HT1080 (cell line): ENCODE measurements at places on chromosomes 1 and 21. TPM values are rescaled to one million over a fixed set of nuclear protein-coding genes. Genes with fewer than 3 reads are reported as not detected.
A peak's percentile ranks its signal among the peaks of the same experiment; 100 is the strongest.

DNA sequence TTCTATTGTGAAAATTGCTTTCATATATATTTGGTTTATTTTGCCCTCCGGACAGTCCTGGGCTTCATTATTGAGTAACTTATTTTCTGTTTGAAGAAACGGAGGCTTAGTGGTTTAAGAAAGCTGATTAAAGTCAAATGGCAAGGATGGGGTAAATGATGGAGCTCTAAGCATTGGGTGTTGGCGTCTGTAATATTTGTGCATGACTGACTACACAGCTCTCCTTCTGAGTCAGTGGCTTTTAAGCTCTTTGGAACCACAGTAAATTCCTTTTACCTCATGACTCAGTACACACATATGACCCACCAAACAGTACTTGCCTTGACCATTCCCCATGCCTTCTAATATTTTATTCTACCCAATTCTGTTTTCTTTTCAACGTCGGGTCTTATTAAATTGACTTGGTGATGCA, 21.0 kb downstream of the B3GALT5 start:
- peak; percentile 95 for DNase-seq

DNA sequence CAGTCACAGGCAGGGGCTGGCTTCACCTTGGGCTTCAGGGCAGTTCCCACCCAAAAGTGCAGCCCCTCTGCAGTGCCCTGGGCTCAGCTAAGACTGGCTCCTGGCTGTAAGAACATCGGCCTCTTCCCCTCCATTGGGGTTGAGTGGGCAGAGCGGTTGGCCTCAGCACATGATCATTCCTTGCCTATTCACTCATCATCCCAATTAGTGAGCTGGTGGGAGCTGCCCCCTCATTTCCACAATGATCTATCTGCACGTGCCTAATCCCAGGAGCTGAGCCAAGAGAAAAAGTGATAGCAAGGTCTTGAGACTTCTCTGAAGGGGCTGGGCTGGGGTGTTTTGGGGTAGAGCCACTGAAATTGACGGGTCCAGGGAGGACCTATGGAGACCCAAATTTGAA, 133.6 kb downstream of the SYF2 start:
- DNase-seq: no peak

DNA sequence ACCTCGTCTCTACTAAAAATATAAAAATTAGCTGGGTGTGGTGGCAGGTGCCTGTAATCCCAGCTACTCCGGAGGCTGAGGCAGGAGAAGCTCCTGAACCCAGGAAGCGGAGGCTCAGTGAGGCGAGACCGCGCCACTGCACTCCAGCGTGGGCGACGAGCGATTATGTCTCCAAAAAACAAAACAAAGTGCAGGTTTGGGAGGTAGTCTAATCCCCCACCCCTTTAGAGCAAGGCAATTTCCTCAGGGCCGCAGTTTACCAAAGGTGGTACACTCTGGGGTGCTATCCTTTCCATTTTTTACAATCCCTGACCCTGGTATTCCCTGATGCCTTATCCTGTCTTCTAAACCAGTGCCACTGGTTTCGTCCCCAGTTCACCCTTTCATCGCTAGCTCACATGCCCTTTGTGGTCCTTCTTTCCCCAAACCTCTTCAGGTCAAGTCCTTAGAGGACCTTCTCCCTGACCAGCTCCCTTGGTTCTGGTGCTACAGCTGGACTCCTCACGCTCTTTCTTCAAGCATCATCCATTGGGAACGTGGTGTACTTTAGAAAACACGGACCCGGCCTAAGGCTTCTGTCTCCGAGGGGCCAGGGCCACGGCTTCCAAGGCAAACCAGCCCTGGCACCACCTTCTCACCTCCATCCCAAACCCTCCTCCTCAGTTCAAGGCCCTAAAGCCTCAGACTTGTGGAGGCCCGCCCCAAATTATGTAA, 873 bp downstream of the IFT25 start:
- DNase-seq: no peak

DNA sequence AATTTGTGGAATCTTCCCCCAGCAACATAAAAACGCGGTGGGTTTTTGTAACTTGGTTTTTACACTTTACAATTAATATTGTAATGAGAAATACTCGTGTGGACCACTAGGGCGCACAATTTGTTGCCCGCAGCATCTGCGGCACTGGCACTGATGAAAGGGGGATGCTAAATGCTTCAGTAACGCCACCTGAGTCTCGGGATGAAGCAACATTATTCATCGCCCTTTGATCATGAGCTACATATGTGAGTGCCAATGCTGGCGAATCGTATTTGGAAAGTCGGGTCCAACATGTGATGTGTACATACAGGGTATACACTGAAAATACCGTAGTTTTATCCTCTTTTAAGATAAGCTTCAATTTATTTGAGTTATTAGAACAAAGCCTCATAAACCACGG, 34.2 kb upstream of the COX20 start:
- peak; percentile 21 for DNase-seq

- no peak for DNase-seq
Observed at GRCh38 chr1:6672558-6672957, 29.1 kb downstream of the DNAJC11 start.

The FOXO6 gene
- total RNA-seq: 0.90 and 0.97 TPM in 2 replicates

- DNase-seq: no peak
Observed at GRCh38 chr1:202571719-202572339, 138.4 kb downstream of the SYT2 start.

The MTX1 gene
- total RNA-seq: 50.0 and 54.0 TPM in 2 replicates

The HCN3 gene
- 0.84 and 1.1 TPM in 2 replicates for total RNA-seq

- peak; percentile 56 for DNase-seq
Observed at GRCh38 chr1:236608930-236609726, 4.8 kb upstream of the HEATR1 start.

DNA sequence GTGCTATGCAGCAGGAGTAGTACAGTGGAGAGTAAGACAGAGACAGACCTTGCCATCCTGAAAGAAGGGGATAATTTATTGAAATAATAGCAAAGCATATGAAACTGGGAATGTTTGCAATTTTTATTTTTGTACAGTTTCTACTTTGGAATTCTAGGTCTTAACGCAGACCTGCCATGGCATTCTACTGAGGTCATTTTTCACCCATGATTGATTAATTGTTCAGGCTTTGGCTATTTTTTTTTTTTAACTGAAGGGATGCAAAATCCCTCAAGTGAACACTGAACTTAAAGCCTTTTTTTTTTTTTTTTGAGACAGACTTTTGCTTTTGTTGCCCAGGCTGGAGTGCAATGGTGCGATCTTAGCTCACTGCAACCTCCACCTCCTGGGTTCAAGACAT, 27.1 kb downstream of the MTF2 start:
- DNase-seq: no peak

DNA sequence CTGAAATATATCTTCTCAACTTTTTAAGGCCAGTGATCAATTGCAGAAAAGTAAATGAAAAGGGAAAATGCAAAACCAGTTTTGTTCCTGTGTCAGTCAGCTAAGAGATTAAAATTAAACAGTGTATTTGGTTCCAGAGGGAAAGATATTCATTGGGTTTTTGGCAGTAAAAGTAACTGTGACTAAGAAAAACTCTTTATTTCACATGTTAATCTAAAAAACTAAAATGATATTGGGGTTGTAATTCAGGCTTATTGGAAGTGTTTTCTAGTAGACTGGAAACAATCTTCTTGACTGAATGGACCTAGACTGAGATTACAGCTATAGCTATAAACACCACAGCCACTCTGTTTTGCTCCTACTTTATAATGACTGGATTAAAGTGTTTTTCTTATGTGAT, 413.9 kb downstream of the ADGRL2 start:
- DNase-seq: no peak

DNA sequence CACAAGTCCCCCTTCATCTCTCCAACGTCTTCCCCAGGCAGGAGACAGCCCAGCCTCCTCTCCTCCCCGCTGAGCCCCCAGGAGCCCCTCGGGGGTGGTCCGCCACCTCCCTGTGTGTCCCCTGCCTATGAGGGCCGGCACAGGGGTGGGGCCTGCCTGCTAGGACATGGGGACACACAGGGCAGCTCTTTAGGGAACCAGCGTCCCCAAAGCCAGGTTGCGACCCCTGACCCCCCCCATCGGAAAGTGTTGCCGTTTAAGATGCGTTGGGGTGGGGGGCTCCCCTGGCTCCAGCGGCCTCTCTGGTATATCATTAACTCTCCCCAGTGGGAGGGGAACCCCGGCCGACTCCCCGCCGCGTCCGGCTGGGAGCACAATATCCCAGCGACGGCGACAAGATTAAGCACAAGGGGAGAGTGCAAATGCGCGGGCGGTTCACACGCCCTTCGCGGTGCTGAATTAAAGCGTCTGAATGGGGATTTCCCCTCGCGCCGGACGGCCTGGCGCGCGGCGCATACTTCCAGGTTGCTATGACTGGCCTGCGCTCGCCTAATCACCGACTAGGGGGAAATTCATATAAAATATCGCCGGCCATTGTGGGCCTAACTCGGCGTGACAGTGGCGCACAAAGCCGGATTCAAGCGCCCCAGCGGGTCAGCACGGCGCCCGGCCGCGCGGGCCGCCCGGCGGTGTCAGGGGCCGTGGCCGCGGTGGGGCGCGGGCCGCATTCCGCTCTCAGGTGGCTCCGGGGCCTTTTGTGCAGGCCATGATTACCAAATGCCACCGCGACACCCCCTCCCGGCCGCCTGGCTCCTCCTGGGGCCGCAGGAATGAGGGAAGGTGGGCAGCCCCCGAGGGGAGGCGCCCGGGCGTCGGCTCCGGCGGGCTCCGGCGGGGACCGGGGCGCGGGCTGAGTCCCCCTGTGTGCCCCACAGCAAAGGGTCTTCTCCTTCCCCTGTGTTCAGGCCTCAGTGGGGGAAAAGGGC, 30.9 kb downstream of the WNT3A start:
- no peak for DNase-seq

DNA sequence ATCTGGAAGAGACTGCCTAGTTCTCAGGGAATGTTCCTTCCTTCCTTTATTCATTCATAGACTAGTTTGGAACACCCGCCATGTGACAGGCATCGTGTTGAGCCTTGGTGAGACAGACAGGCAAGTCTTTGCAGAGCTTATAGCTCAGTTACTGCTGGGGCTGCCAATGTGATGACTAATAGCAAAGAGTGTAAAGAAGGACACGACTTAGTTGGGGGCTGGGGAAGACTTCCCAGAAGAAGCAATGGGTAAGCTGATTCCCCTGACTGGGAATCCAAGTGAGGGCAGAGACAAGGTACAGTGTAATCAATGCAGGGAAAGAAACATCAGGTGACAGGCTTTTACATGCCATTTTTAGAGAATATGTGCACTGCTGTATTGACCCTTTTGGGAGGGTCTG, 51.2 kb downstream of the TENT5C start:
- peak; percentile 83 for DNase-seq

DNA sequence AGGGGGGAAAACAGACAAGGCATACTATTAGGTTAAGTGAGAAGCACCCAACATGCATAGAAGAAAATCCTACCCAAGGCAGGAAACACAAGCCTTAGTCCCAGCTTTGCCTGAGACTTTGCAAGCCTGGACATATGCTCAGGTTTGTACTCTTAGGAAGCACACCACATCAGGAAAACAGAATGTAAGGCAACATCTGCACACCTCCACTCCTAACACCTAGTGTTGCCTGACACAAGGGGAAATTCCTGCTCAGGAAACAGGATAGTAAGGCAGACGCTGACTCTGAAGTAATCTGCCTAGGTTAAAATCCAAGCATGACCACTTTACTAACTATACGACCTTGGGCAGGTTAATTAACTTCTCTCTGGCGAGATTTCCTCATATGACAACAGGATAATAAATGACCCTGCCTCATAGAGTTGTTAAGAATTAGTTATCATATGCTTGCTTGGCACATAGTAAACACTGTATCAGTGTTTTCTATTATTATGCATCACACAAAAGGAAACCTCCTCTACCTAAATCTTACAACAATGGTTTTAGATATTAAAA, 119.8 kb downstream of the ZZZ3 start:
- DNase-seq: no peak

- no peak for DNase-seq
Observed at GRCh38 chr1:32972814-32973428, 8.3 kb upstream of the RNF19B start.

DNA sequence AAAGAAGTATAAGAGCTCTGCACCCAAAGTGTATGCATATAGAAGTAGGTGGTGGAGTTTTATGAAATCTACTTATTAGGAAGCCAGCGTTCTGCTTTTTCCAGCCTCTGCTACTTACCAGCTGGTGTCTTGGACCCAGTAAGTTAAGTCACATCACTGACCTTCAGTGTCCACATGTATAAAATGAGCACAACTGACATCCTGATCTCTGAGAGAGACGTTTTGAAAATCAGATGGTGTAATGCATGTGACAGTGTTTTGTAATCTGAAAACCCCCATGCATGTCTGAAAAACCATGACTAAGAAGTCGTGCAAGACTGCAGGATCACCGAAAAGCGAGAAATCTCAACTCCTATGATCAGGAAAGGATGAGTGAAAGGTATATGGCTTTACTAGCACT, 2.0 kb downstream of the CR1 start:
- DNase-seq: no peak

DNA sequence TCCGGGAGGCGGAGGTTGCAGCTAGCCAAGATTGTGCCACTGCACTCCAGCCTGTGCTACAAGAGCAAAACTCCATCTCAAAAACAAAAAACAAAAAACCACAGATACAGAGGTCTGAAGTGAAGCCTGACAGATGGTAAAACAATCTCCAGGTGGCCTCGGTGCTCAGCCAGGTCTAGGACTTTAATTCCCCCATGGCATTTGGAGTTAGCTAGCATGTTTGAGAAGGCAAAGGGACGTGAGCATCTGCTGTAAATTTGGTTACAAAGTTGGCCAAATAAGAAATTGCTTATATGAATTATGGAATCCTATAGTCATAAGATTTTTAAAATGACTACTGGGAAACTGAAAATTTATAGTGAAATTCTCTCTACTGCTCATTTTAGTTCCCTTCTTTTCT, 98.3 kb upstream of the FMN2 start:
- DNase-seq: no peak

DNA sequence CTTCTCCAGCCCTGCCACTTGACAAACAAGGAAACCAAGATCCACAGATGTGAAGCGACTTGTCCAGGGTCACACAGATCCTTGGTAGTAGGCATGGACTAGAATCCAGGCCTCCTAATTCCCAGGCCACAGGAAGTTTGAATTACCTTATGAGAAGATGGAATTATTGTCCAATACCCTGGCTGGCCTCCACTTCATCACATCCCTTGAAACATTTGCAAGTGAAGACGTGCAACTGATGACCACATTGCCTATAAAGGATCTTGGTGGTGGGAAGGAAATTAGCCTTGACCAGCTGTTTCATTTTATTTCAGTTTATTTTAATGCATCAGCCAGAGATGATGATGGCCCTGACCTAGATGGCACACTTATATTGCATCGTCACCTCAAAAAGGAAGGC, 165.8 kb upstream of the CAMK1G start:
- DNase-seq: no peak

The GPR25 gene
- not detected in 2 replicates for total RNA-seq

The TDRKH gene
- total RNA-seq: 1.9 and 2.0 TPM in 2 replicates

DNA sequence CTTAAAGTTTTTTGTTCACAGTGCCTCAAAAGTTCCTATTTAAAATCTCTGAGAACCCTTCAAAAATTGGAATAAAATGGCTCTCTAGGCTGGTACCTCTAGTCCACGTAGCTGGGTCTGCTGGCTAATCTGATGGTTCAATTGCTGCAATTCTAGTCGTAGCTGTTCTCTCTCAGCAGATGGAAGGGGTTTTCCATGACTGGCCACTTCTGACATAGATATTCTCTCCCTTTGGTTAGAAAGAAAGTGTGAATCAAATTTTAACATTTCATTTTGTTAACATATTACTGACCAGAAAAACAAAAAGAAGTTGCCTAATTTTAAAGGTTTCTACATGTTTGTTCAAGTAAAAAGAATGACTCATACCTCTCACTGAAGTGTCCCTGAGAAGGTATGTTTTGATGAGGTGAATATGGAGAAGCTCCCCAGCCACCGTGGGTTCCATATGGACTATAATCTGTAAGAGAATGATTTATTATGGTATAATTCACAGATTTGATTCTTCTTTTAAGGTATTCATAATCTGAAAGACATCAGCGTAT, 29.3 kb upstream of the SERPINC1 start:
- DNase-seq: no peak

- DNase-seq: no peak
Observed at GRCh38 chr1:203652724-203653461, 26.3 kb downstream of the ATP2B4 start.
